ENCODE measurements at places on chromosomes 13 and 19. TPM values are rescaled to one million over a fixed set of nuclear protein-coding genes. Genes with fewer than 3 reads are reported as not detected.

Gene IGFL3
- polyA plus RNA-seq: not detected

DNA sequence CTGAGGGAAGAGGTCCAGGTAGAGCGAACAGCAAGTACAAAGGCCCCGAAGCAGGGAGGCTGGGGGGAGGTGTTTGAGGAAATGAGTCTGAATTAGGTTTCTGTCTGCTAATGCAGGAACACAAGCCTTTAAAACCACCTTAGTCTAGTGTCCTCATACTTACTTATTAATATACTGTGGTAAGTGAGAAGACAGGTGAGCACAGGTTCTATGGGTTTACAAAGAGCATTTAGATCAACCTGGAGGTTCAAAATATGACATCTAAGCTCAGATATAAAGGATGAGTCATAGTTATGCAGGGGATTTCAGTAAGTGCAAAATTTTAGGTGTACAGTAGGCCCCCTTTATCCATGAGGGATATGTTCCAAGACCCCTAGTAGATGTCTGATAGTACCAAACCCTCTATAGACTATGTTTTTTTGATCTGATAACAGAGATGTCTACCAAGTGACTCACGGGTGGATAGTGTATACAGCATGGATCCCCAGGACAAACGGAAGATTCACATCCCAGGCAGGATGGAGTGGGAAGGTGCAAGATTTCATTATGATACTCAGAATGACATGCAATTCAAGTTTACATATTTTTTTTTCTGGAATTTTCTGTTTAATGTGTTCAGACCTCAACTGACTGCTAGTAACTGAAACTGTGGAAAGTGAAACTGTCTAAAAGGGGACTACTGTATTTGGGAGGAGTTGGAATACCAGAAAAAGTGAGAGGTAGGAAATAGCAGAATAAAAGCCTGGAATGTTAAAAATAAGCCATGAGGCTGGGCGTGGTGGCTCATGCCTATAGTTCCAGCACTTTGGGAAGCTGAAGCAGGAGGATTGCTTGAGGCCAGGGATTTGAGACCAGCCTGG is 18.2 kb upstream of the MED4 start:
- DNase-seq: no peak

Gene DAND5
- 1.4 TPM for polyA plus RNA-seq

DNA sequence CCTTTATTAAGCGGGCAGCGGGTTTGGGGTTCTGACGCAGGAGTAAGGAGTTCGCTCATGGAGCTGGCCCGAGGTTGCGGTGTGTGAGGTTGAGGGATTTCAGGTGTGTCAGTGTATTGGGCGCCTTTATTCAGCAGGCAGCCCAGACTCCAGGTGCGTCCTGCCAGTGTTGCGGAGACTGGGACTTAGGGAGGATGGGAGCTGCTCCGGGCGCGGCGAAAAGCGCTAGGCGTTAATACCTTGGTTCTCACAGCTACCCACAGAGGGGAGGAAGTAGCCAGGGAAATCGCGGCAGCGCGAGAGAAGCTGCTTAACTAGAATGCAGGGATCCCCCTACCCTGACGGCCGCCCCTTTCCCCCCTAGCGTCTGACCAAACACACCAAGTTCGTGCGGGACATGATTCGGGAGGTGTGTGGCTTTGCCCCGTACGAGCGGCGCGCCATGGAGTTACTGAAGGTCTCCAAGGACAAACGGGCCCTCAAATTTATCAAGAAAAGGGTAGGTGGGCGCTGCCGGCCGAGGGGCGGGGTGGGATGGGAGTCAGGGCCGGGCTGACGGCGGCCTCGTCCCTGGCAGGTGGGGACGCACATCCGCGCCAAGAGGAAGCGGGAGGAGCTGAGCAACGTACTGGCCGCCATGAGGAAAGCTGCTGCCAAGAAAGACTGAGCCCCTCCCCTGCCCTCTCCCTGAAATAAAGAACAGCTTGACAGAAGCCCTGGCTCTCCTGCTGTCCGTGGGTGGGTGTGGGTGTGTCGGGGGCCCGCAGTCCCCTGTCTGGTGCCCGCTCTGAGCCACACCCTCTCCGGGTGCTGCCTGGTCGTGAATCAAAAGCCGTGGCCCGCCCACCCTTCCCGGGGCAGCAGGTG is 1.1 kb downstream of the RPL36 start:
- peak; percentile 80 for DNase-seq

DNA sequence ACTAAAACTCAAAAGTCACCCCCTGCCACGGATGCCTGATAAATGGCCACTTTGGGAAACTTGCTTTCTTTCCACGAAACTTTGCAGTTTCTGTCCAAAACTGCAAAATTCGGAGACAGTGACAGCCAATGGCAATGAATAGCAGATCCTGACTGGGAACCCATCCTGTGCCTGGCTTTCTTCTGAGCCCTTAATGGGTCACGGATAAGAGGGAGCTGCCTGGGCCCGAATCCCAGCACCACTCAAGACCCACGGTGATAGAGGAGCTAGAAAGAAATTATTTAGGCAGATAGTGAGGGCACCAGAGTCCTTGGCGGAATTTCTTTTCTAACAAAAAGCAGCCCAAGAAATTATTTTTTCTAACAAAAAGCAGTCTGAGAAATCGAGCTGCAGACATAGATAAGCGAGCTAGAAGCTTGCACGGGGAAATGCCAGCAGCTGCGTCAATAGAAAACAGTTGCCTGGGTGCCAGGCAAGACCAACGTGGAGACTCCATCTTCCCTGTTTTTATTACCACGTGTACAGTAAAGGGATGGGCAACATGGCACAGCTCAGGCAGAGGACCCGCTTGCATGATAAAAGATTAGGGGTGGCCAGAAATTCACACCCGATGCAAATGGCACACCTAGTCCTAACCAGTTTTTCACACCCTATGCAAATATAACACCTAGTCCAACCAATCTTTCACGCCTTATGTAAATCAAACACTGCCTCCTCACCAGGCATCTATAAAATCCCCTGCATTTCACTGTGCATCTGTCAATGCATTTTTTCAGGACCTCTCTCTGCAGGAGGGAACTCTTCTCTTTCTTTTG is 7.1 kb upstream of the HSH2D start:
- DNase-seq: no peak

GRCh38 chr19:55693336-55693974 is 18.4 kb downstream of the EPN1 start:
- no peak for DNase-seq

Gene C19orf47
- polyA plus RNA-seq: 226 TPM

GRCh38 chr13:79338343-79338742 is 67.7 kb downstream of the RBM26 start:
- DNase-seq: no peak

Gene SHANK1
- polyA plus RNA-seq: 0.23 TPM

DNA sequence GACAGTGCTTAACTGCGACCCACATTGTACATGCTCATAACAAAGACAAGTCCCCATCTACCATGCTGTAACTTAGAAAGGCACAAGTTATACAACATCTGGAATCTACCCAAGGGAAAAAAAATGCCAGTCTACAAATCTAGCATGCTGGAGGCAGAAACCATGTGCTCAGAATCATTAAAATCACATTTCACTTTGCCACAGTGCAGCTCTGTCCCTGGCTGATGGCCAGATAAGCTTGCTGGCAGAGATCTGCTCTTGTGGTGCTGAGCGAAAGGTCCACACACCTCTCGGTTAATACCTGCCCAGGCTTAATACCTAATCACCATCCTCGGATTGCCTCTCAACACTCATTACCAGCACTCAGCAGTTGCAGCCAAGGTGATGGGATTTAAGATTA is 74.1 kb upstream of the UQCRFS1 start:
- DNase-seq: no peak

All from heart left ventricle (tissue), 16 donors.